ENCODE measurements at places on chromosomes 11 and 22. TPM values are rescaled to one million over a fixed set of nuclear protein-coding genes. Genes with fewer than 3 reads are reported as not detected.

The CNTF gene
- total RNA-seq, result 1.6 TPM

The E2F8 gene
- total RNA-seq, result 5.2 TPM

The MRGPRX3 gene
- not detected for total RNA-seq

The PIH1D2 gene
- 1.3 TPM for total RNA-seq

The NRXN2 gene
- total RNA-seq, result not detected

The ZNF280A gene
- total RNA-seq, result not detected

The OR10A2 gene
- total RNA-seq, result not detected

The FGF3 gene
- not detected for total RNA-seq

The SUSD2 gene
- total RNA-seq, result 0.18 TPM

The C2CD2L gene
- 4.5 TPM for total RNA-seq

The VSTM5 gene
- not detected for total RNA-seq

The PANX2 gene
- total RNA-seq, result 0.53 TPM

The ELF5 gene
- not detected for total RNA-seq

The SEPTIN3 gene
- 0.07 TPM for total RNA-seq

The PRDX5 gene
- 299 TPM for total RNA-seq

The ZP1 gene
- total RNA-seq, result not detected

The PTGDR2 gene
- total RNA-seq, result under 0.01 TPM

The CHKB gene
- 27.5 TPM for total RNA-seq

The DRD4 gene
- total RNA-seq, result not detected

The BCO2 gene
- 1.8 TPM for total RNA-seq

The TNNI2 gene
- total RNA-seq, result not detected

The TCN1 gene
- total RNA-seq, result not detected

The OR52E5 gene
- not detected for total RNA-seq

The CCS gene
- 41.1 TPM for total RNA-seq

The UBQLN3 gene
- not detected for total RNA-seq

Measured in pulmonary artery endothelial cell (primary cell).